ENCODE measurements at places on chromosomes 3 and 15.

GRCh38 chr3:23999012-23999641, 54.0 kb downstream of the NR1D2 start:
- DNase-seq, result peak; percentile 78

GRCh38 chr3:101189176-101189575, 131.2 kb downstream of the IMPG2 start:
- no peak for DNase-seq

DNA sequence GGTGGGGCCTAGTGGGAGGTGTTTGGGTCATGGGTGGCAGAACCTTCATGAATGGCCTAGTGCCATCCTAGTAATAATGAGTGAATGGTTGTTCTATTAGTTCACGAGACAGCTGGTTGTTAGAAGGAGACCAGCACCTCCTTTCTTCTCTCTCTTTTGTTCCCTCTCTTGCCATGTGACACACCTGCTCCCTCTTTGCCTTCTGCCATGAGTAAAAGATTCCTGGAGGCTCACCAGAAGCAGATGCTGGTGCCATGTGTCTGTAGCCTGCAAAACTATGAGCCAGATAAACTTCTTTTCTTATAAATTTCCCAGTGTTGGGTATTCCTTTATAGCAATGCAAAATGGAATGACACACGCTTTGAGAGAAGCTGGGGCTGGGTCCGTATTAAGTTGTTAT, 89.0 kb upstream of the SLC4A7 start:
- DNase-seq, result no peak

- no peak for DNase-seq
These were observed 4.4 kb downstream of the NAALADL2 start for GRCh38 chr3:174863488-174863887.

DNA sequence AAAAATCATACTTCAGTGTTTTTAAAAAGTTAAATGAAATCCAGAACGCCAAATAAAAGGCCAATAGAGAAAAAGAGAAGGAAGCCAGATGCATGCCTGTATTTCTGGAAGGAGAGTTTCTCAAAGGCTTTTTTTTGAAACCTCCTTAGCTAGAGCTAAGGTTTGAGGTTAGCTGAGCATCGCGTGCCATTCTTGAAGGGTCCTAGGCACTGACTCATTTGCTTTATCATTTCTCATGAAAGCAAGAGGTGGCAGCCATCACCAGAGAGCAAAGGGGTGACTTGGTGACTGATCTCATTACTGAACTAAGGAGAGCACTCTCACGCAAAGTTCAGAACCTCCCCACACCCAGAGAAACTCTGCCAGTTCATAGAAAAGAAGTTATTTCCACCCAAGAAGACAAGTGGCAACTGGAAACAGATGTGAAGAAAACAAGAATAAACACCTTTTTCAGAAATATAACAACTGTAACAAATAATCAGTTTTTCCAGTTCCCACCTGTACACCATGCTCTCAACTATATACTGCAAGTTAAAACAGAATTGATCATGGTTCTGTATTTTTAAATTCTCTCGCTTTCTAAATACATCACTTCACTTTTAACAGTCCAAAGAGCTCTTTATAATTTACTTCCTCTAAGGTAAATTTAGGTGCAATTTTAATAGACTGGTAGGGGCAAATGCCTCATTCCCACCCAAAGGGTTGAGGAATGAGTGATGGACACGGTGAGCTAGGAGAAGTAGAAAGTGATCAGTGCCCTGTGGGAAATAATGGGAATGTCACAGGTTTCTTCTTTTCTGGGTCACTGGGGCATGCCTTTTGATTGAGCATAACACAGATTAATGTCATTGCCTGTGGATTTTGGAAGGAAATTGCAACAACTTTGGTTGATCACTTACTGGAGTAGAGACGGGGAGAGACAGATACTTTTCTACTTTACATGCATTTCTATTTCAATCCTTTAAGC, 24.7 kb downstream of the GPR15 start:
- DNase-seq, result peak; percentile 94

GRCh38 chr3:98750276-98750919, 12.7 kb upstream of the ST3GAL6 start:
- no peak for DNase-seq

DNA sequence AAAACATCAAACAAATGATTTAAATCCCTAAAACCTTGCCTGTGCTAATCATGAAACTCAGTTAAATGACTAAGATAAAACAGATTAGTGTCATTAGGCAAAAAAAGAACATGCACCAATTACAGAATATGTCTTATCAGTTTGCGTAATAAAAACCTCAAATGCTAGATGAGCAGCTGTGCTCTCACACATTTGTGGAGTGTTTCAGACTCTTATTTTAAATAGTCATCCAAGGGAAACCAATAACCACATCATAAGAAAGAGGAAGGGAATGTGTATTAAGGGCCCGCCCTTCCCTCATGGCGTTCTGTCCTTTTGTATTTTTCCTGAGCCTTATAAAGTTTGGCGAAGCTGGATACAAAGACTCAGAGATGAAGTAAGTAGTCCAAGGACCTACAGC, 6.6 kb downstream of the SAMMSON start:
- DNase-seq, result no peak

DNA sequence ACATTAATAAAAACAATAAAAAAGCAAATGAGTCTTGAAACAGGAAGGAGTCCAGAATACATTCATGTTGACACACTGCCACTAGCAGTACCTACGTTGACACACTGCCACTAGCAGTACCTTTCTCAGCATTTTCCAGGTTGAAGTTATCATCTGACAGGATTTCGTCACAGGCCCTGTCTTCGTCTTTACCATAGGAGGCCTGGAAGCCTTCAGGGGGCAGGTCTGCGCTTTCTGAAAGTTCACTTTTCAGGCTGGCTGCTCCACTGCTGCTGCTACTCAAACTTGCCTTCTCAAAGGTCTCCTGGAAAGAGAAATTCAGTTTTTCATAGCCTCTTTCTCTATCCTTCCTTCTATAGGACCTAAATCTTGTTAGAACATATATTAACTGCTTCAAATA, 194.7 kb downstream of the NEK10 start:
- no peak for DNase-seq

- peak; percentile 78 for DNase-seq
These were observed 33.4 kb upstream of the ZNF609 start for GRCh38 chr15:64426845-64427465.

- no peak for DNase-seq
These were observed 120.1 kb downstream of the VGLL4 start for GRCh38 chr3:11523572-11524101.

- DNase-seq, result no peak
These were observed 10.2 kb downstream of the CSPG4 start for GRCh38 chr15:75702436-75702835.

GRCh38 chr3:122975163-122975923, 52.2 kb downstream of the SEMA5B start:
- peak; percentile 53 for DNase-seq

GRCh38 chr15:61654002-61654740, 406.1 kb downstream of the VPS13C start:
- no peak for DNase-seq

DNA sequence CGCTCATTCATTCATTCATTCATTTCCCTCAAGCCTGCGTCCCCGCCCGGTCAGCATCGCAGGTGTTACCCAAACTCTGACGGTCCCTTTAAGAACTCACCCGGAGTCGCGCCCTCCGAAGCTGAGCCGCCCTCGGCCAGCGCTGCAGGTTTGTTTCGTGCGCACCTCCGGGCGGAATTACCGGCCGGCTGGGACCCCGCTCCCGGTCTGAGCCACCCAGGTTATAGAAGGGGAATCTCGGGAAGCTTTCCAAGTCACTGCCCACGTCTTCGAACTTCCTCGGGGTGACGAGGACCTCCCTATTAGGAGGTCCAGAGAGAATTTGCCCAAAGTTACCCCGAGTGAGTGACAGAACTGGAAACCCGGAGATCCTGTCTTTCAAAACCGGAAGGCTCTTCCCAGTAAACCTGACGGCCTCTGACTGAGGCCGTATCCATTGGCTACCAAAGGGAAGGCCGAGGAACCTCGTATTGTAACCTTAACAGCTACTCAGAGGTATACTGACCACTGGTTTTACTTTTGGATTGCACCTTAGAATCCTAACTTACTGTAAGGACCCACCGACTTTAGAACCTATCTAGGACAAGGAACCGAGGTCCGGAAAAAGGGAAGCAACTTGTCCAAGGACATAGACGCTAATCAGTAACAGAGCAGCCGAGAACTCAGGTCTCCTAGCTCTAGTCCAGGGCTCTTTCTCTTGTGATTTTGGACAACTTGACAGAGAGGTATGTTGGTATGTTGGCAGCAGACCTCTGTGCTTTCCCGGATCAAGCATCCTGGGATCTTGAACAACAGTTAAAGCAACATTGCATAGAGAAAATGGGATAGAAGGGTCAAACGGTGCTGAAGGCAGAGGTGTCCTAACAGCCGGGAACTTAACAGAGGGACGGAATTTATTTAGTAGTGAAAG, 788 bp upstream of the DLG1 start:
- peak; percentile 61 for DNase-seq

GRCh38 chr3:113291572-113291971, 80.2 kb downstream of the BOC start:
- no peak for DNase-seq

GRCh38 chr15:91227766-91228165, 127.7 kb downstream of the SV2B start:
- no peak for DNase-seq

GRCh38 chr15:78065284-78065872, 12.1 kb downstream of the TBC1D2B start:
- peak; percentile 87 for DNase-seq

- DNase-seq, result no peak
These were observed 4.6 kb upstream of the PRKCD start for GRCh38 chr3:53156368-53156834.

- DNase-seq, result no peak
These were observed 1.7 kb downstream of the MRAS start for GRCh38 chr3:138349926-138350665.

DNA sequence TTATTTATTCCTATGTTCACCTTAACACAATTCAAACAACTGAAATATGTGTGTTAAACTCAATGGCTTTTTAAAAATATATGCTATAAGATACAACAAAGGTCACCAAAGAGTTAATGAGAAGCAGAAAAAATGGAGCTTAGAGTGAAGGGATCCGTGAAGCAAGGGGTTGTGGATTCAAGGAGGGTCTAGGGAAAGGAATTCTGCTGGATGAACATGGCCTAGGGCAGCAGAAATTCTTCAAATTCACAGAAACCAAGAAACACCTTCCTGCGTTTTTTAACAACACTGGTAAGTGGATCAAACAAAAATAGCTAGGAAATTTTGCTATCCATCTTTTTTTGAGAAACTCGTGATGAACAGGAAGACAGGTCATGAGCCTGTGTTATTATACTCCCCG, 59.3 kb upstream of the PLSCR5 start:
- DNase-seq, result no peak

DNA sequence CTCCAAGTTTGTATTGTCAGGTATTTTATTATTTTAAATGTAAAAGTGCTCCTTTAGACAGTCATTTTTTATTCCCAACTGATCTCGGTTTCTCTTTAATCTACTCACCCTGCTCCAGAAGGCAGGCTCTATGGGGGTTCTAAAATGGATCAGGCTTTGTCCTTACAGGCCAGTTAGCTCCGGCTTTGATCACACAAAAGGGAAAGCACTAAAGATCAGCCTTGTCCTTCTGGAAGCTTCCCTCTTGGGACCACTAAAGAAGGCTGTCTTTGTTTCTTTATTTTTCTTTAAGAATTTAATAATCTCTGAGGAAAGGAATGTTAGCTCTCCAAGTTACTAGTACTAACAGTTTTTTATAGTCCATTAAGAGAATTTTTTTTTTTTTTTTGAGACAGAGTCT, 560.5 kb upstream of the ZNF717 start:
- DNase-seq, result no peak

DNA sequence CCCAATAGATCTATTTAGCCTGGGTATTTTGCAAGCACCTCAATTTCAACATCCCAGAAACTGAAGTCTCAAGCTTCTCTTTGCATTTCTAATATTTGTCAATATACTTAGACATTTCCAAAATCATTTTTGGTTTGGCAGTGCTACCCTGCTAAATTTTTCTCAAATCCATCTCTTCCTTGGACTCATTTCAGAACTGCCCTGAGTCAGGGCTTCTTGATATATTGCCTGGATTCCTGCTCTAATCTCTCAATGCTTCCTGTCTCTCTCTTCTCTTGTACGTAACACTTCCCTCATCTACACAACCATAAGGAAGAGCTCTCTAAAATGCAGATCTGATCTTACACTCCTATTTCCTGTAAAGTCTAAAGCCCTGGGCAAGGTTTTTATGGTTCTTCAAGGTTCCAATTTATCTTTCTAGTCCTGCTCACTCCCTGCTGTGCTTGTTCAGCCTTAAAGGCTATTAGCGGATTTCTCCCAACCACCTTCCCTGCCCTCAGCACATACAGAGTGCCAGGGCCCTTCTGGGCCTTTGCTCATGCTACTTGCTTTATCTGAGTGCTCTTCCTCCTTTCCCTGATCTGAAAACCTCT, 53.0 kb upstream of the MME start:
- DNase-seq, result peak; percentile 90

GRCh38 chr3:116579840-116580239, 129.7 kb upstream of the TUSC7 start:
- peak; percentile 23 for DNase-seq

GRCh38 chr3:127119693-127120464, 73.1 kb upstream of the PRR23E start:
- DNase-seq, result no peak

DNA sequence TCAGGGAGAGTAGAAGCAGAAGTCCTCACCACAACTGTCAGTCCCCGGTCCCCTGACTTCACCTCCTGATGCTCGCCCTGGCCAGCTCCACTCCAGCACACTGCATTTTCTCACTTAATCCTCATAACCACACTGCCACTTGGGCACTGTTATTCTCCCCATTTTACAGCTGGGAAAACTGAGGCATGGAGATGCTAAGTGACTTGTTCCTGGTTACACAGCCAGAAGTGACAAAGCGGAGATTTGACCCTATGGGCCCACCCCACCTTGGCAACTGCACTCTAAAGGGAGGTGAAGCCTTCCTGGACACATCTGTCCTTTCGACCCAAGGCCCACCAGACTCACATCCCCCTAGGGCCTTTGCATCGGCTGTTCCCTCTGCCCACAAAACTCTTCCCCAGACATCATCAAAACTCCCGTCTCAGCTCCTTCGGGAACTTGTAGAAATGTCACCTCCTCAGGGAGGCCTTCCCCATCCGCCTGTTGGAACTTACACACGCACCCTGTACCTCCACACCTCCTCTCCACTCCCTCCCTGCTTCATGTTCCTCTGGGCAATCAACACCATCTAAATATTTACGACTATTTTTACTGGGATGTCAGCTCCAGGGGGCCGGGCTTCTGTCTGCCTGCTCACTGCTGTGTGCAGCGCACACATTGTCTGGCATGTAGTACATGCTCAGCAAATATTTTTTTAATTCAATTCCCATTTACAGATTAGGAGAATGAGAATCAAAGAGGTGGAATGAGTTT, 3.1 kb downstream of the GRIP2 start:
- no peak for DNase-seq

DNA sequence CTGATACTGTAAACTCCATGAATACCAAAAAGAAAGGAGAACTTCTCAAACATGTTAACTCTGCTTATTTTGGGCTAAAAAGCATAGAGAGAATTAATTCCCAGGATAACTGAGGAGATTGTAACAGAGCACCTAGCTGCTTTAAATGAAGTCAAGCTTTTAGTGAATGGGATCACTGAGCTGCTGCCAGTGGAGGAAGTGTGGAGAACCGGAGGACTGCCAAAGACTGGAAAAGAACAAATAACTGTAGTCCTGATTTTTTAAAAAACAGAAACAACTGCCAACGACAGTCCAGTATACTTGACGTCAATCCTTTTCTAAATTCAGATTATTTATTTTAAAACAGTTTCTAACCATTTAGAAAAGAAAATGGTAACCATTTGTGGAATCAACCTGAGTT, 3.3 kb downstream of the C3orf70 start:
- no peak for DNase-seq

GRCh38 chr15:73033611-73034010, 18.7 kb upstream of the NEO1 start:
- no peak for DNase-seq
